GM18507 (cell line): ENCODE measurements at places on chromosomes 11 and 22.

DNA sequence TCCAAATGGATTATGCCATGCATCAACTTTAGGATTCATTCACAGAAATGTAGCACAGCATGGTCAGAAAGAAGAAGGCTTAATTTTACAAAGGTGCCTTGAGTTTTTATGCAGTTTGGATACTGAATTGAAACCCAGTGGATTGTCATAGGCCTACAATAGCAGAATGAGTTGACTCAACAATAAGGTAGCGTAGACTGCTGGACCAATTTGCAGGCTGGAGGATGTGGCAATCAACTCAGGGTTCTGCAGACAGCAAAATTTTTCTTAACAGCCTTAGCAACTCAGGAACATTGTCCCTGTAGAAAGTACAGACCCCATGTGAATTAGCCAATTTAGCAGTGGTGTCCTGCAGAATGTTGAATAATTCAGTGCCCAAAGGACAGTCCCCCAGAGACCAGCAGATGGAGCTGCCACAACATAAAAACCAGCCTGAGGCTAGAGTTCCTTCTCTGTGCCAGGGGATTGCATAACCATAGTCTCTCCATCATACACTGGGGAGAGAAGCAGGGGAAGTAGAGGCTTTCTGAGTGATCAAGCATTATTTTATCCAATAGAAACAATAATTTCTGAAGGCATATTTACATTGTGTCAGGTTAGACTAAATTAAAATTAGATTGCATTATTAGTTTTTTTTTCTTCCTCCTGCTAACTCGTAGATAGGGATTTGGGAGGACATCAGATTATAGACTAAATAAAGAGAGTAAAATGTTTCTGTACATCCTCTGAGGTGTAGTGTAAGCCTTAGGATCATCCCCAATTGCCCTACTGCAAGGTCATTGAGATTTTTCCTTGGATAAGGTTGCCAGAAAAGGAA lies 20.3 kb upstream of the MRPL17 start:
- no peak for DNase-seq

GRCh38 chr11:118838905-118839553 lies 44.7 kb upstream of the CXCR5 start:
- DNase-seq, result peak; percentile 26

- DNase-seq, result no peak
These were observed 68.3 kb downstream of the ARHGEF12 start for GRCh38 chr11:120404495-120404894.

GRCh38 chr11:37755521-37755920 lies 1157.5 kb upstream of the RAG2 start:
- no peak for DNase-seq

DNA sequence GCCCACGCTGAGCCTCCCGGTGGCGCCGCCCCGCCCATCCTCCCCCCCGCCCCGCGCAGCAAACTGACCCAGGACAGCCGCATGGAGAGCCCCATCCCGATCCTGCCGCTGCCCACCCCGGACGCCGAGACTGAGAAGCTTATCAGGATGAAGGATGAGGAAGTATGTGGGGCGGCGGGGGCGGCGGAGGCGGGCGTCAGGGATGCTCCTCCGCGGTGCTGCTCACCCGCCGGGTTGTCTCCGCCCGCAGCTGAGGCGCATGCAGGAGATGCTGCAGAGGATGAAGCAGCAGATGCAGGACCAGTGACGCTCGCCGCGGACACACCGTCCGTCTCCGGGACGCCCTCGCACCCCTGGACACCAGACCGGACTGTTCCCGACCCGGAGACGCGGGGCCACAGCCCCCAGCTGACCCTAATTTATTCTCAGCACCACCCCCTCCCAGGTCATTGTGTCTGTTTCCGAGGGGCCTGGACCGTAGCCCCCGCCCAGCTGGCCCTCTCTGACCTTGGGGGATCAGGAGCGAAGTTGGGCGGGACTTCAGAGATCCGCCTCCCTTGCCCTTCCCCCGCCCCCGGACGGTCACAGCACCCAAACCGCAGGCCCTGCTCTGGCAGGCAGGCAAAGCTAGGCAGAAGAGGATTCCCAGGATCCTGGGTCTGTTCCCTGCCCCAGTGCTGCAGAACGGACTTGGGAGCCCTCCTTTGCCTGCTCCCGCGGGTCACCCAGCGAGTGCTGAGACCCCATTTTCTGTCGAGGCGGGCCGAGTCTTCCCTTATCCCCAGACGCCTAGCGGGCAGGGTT lies 959 bp upstream of the GP1BB start:
- DNase-seq, result no peak

- no peak for DNase-seq
These were observed 25.0 kb upstream of the CCDC34 start for GRCh38 chr11:27388001-27388400.

GRCh38 chr11:118151431-118151830 lies 1.2 kb downstream of the SCN4B start:
- no peak for DNase-seq

DNA sequence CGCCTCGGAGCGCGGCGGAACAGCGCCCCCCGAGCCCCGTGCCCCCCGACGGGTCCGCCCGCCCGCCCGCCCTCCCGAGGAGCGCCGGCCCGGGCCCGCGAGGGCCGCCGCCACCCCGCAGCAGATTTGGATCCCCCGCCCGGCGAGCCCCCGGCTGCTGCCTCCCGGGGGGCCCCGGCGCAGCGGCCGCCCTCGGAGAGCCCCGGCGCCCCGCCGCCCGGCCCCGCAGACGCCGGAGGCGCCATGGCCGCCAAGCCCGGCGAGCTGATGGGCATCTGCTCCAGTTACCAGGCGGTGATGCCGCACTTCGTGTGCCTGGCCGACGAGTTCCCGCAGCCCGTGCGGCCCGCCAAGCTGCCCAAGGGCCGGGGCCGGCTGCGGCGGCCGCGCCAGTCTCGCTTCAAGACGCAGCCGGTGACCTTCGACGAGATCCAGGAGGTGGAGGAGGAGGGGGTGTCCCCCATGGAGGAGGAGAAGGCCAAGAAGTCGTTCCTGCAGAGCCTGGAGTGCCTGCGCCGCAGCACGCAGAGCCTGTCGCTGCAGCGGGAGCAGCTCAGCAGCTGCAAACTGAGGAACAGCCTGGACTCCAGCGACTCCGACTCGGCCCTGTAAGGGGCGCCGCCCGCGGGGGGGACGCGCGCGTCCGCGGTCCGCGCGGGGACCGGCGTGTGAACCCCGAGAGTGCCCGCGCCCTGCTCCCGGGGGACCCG lies 380 bp downstream of the C11orf96 start:
- DNase-seq, result no peak

- DNase-seq, result no peak
These were observed 462.1 kb downstream of the BUD13 start for GRCh38 chr11:116310698-116311097.

- DNase-seq, result no peak
These were observed 150.2 kb downstream of the SNX19 start for GRCh38 chr11:130765951-130766649.

DNA sequence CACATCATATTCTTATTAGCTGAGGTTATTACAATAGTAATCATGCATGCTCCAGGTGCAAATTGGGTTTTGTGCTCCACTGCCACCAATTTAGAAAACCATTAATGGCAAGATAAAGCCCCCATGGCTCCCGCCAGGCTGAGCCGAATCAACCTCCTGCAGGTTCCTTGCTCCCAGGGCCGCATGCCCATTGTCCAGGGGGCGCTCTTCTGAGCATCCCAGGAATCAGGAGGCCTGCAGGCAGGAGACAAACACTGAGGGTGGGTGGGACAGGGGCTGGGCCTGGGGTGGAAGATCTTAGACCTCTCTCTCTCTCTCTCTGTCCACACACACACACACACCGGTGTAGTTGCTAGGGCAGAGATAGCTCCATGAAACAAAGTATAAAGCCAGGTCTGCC lies 57.4 kb downstream of the BUD13 start:
- DNase-seq, result no peak

- DNase-seq, result peak; percentile 52
These were observed 7.6 kb downstream of the SLC29A2 start for GRCh38 chr11:66363805-66364535.

- DNase-seq, result no peak
These were observed 103.7 kb downstream of the GAB2 start for GRCh38 chr11:78313898-78314297.

DNA sequence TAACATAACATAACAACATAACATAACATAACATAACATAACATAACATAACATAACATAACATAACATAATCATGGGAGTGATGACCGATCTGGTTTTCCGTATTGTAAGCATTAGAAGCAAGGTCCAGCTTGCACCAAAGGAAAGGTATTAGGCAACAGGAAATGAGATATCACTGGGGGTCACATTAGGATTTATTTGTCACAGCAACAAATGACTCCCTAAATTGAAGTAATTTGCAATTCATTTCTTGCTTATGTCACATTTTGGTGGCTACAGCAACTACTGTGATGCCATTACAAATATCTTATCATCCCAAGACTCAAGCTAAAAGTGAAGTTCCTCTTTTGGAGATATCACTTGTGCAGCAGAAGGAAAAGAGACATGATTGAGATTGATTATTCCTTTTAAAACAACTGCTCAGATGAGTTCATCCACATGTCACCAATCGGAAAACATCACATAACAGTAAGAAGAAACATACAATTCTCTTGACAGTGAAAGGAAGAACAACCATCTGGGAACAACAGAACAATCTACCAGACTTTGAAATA lies 1331.1 kb upstream of the RAG2 start:
- DNase-seq, result no peak

GRCh38 chr11:119676461-119677020 lies 52.5 kb downstream of the NECTIN1 start:
- DNase-seq, result no peak

- no peak for DNase-seq
These were observed 34.2 kb downstream of the TMEM184B start for GRCh38 chr22:38238519-38239071.

DNA sequence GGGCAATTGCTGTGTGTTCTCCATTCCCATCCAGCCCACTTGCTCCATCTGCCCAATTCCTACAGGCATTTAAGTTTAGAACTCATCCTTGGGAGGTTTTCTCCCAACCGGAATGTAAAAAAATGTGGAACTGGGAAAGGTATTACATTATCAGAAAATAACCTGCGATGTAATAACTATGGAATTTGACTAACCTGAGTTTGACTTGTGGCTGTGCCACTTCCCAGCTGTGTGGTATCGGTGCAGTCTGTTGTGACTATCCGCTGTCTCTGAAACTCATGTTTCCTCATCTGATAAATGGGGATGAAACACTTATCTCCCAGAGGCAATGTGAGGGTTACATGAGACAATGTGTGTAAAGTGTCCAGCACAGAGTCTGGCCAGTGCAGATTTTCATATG lies 77.6 kb downstream of the TENM4 start:
- no peak for DNase-seq

DNA sequence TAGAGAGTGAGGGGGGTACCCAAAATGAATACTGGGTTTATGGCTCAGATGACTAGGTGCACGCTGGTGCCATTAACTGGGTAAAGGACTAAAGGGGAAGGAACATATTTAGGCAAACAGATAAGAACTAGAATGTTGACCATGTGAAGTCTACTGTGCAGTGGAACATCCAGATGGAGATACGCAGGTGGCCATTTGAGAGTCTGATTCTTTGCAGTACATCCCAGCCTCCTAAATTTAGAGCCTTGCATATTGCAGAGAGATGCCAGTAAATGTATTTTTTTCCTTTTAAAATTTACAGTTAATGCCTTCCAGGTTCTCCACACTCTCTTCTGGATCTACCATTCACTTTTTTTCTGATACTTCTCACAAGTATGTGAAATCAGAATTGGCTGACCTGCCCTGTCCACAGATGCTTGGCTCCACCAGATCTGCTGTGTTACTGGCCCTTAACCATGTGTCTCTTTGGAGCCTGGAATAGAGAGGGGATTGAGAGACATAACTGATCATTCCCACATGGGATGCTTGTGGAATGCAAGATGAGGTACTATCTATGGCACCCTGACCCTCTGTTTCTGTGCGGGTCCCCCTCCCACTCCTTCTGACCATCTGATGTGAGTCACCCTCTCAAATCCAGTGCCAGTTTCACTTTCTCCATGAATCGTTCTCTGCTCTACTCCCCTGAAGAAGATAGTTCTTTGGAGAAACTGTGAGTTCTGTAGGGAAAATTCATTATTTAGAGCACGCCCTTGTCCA lies 77.0 kb upstream of the NCAM1 start:
- DNase-seq, result no peak

DNA sequence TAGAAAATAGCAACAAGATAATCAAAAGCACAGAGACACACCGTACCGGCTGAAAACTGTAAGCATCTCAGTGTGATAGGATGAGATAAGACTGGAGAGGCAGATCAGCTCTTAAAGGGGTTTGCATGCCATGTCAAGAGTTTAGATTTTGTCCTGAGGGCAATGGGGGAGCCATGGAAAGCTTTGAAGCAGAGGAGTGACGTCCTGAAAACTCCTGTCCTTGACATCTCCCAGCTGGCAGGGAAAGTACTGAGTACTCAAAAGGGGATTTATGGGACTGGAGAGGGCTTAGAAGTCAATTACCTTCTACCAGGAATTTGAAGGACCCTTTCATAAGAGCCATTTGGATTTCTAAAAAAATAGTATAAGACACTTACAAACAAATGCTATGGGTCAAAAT lies 420.5 kb upstream of the NARS2 start:
- DNase-seq, result no peak

DNA sequence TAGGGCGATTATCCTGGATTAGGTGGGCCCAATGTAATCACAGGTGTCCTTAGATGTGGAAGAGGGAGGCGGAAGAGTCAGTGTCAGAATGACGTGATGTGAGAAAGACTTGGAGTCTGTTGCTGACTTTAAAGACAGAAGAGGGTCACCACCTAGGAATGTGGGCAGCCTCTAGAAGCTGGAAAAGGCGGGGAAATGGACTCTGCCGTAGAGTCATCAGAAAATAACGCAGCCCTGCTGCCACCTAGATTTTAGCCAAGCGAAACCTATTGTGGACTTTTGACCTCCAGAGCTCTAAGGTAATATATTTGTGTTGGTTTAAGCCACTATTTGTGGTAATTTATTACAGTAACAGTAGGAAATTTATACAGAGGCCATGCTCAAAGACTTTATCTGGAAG lies 4.8 kb downstream of the DDX10 start:
- no peak for DNase-seq

DNA sequence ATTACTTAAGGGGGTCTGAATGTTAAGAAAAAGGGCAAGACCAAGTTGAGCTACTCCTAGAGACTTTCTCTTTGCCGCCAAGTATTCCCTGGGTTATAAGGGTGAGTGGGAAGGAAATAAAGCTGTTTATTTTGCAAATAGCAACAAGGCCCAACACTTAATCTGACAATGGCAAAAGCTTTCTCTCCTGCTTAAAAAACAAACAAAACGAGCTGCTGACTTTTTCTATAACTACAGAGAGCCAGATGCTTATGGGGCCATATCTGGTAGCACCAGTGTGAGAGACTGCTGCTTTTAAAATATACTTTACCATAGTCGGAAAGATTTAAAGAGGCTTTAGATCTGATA lies 2.3 kb upstream of the KDM2A start:
- no peak for DNase-seq

- no peak for DNase-seq
These were observed 6.0 kb downstream of the KMT2A start for GRCh38 chr11:118442301-118442700.

DNA sequence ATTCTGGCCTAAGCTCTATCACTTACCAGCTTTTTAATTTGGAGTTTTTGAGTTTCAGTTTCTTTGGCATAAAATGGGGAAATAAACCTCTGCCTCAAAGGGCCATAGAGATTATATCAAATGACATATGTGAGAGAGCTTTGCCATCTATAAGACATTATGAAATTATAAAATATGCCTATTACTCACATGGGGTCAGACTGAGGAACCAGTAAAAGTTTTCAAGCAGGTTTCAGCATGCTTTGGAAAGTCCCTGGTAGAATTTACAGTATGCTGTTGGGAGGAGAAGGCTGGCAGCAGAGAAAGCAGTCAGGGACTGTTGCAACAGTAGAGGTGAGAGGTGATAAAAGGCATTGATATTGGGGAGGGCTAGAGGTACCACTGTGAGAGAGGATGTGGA lies 13.6 kb upstream of the MTNR1B start:
- DNase-seq, result no peak
